Glutamatergic neuron (in vitro differentiated cells): ENCODE measurements at places on chromosomes 13 and 19.

- peak; percentile 93 for DNase-seq
These were observed at the start of gene ZNF583 for GRCh38 chr19:56403764-56404704. Gene ZNF583 (plus strand): TSS chr19:56404332. CDS start chr19:56407115, 2,783 bp downstream.

DNA sequence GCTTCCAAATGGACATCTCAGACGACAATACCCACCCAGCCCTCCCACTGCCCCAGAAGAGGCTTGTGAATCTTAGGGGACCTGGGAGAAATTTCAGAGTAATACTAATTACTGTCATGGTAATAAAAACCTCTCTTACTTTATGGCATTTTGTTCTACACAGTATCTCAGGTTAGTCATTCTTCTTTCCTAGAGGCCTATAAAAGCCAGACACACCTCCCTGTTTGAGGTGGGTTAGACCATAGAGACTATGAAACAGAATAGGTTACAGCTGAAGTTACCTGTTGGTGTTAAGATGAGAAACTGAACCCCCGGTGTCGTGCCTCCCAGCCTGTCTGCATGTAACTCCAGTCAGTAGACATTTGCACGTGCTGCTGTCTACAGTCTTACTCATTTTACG is 113.9 kb downstream of the SLC7A1 start:
- DNase-seq = no peak

GRCh38 chr13:108034909-108035410 is 180.4 kb downstream of the LIG4 start:
- DNase-seq = no peak

DNA sequence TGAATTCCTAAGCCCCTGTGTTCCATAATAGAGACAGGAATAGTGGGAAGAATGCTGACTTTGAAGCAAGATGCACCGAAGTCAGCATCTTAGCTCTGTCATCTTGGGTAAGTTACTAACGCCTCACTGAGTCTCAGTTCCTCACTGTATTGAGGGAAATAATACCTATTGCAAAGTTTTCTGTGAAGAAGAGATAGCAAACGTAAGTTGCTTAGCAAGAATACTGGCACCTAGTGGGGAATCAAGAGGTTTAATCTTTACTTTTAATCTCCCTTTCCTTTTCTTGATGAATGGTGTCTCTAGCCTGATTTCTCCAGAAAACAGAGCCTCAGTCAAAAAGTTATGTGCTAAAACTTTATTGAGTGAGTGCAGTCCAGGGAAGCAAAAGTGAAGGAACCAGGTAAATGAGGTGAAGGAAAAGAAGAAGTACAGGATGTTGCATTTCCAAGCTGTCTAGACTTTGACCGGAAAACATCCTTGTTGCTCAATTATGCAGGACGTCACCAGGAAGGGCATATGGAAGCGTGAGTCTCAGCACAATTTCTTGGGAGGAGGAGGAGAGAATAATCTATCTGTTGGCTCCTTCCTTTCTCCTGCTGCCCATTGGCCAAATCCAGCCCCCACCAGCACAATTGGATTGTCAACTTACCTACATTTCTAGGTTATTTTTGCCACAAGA is 210.0 kb downstream of the B3GLCT start:
- no peak for DNase-seq

GRCh38 chr13:80835902-80836301 is 495.0 kb upstream of the SPRY2 start:
- no peak for DNase-seq
